ENCODE measurements at places on chromosomes 4 and X.

- DNase-seq: no peak
These were observed 46.2 kb downstream of the SLC9A7 start for GRCh38 chrX:46712764-46713163.

- no peak for DNase-seq
These were observed 612.5 kb upstream of the TECRL start for GRCh38 chr4:65021737-65022136.

- DNase-seq: no peak
These were observed 39.9 kb downstream of the RAB40AL start for GRCh38 chrX:102976793-102977495.

DNA sequence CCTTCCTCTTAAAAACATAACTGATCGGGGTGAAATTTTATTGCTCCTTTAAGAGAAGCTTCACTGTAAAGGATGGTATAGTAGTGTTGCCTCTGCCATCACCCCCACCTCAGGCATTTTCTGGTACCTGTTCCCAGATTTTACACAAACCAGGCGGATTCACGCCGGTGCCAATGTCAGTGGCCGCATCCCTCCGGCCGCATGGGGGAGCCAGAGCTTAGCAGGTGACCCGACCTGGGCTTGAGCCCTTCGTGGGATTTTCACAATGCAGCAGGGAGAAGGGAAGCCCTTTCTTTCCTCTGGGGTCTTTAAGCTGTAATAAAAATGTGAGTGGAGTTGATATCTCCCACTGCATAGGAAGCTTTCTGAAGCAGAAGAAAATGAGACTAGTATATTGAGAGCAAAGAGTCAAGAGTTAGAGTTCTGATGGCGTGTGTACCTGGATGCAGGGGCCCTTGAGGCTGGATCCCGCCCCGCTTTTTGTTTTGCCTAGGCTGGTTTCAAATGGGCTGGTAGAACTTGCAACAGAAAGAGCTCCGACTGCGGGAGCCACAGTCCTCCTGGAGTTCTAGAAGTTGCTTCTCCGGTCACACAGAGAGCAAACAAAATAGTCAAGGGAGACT lies 59.4 kb downstream of the POLR2B start:
- no peak for DNase-seq

DNA sequence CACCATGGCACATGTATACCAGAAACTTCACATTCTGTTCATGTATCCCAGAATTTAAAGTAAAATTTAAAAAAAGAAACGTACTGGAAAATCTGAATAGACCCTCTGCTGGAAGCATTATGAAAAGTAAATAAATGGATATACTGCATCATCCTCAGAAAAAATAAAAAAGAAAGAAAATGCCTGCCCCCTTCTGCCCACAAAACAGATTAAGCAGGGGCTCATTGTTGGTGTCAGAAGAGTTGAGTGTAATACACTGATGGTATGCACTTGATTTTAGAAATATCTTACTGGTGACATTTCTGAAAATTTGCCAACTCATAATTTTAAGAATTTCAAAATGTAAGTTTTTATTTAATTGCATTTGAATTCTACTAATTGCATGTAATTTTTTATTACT lies 77.8 kb downstream of the LRP2BP start:
- no peak for DNase-seq

DNA sequence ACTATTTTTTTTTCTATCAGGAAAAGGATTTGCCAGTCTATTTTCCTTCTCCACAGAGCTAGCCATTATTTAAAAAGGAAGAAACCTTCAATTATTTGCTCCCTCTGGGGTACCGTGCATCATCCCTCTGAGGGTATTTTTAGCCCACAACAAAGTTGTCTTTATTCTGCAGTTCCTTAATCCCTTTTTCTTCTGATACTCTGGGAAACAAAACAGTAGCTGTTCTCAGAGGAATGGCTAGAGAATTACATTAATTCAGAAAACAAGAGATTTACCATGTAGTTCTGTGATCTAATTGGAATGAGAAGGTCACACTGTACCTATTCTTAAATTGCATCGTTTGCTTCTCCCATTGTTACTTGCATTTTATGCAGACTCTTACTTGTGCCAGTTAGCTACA lies 1056.7 kb downstream of the STIM2 start:
- DNase-seq: no peak

- DNase-seq: no peak
These were observed 91.6 kb upstream of the NLRP2B start for GRCh38 chrX:57771689-57772088.

- DNase-seq: no peak
These were observed 13.4 kb upstream of the DHRSX start for GRCh38 chrX:2514131-2514530.

DNA sequence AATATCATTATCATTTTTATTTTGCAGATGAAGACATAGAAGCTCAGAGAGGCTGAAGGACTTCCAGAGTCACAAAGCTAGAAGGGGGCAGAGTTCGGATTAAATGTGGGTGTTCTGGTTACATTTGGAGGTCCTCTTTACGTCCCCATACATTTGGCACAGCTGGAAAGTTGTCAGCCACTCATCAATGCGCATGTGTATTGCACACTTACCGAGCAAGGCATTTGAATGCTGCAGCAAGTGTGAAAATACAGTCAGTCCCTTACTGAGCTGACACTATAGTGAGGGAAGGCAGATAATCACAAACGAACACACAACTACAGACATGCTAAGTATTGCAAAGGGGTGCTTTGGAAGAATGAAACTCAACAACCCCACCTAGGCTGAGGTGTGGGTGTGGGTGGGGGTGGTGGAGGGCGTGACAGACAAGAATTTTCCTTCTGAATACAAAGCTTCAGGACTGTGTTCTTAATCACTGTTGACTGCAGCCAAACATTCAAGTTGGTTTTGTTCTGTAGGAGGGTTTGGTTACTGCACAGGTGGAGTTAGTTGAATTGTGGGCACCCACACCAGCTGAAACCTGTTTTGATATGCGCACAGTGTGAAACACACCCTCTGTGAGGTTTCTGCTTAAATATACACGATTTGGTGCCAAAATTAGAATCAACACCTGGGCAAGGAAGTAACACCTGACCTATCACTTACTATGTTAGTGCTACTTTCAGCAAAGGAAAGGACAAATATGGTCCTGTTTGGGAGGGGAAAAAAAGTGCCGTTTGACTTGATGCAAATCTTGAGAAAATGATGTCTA lies 72.4 kb downstream of the COQ2 start:
- no peak for DNase-seq

GRCh38 chr4:53424280-53424679 lies 46.8 kb downstream of the FIP1L1 start:
- no peak for DNase-seq

- DNase-seq: no peak
These were observed 65.2 kb downstream of the TRIM2 start for GRCh38 chr4:153269218-153269990.

GRCh38 chrX:154039577-154039976 lies 19.9 kb upstream of the IRAK1 start:
- DNase-seq: no peak

DNA sequence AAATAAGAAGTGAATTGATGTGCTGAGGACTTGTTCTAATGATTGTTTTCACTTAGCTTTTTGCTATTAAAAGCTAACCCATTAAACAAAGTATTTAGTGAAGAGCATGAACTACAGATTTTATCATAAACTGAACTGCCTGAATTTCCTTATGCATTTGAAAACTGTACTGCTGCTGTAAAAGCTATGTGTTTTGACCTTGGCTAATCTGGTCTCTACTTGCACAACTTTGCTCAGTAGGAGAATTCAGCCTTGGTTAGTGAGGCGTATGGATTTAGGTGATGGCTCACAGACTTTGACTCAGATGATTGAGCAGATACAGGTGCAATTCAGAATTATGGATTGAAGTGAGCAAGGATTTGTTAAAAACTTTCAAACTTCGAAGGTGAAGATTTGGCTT lies 38.7 kb upstream of the FAT1 start:
- DNase-seq: no peak

DNA sequence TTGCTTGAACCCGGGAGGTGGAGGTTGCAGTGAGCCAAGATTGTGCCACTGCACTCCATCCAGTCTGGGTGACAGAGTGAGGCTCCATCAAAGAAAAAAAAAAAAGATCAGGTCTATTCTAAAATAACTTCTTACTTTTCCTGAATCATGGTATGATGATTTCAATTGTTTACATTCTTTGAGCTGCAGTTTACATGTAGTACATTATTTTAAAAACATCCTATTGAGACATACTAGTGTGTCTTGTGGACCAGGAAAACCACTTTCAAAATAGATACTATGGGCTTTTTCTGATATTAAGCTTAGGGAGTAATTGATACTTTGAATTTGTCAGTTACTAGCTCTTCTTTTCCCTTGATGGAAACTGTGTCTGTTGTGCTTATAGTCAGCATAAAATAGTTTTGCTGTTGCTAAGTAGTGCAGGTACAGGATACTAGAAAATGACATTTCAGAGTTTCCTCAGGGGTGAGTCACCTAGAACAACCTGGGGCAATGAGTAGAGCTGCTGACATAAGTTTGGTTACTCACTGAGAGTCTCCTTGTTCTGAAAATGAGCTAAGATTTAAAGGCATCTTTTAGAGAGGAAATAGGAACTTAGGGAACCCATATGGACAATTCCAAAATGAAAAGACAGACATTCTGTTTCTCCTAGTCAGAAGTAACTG lies 53.2 kb upstream of the C4orf54 start:
- DNase-seq: no peak

DNA sequence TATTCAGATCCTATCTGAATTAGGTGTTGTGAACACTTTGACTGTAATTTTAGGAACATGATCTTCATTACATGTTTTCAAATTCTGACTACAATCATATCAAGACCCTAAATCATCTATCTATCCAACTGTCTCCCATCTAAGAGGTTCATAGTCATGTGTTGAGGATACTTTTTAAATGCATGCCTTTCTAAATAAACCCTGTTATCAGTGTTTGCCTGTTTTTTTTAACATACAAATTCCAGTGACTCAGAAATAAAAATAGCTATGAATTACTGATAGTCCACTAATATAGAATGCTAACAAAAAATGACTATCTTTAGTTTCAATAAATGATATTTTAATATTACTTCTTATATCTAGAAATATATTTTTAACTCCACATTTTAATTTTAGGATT lies 8.0 kb downstream of the RAB28 start:
- no peak for DNase-seq

GRCh38 chr4:971666-972500 lies 1.5 kb downstream of the DGKQ start:
- DNase-seq: no peak

- DNase-seq: no peak
These were observed 12.7 kb downstream of the MSANTD1 start for GRCh38 chr4:3261411-3262207.

DNA sequence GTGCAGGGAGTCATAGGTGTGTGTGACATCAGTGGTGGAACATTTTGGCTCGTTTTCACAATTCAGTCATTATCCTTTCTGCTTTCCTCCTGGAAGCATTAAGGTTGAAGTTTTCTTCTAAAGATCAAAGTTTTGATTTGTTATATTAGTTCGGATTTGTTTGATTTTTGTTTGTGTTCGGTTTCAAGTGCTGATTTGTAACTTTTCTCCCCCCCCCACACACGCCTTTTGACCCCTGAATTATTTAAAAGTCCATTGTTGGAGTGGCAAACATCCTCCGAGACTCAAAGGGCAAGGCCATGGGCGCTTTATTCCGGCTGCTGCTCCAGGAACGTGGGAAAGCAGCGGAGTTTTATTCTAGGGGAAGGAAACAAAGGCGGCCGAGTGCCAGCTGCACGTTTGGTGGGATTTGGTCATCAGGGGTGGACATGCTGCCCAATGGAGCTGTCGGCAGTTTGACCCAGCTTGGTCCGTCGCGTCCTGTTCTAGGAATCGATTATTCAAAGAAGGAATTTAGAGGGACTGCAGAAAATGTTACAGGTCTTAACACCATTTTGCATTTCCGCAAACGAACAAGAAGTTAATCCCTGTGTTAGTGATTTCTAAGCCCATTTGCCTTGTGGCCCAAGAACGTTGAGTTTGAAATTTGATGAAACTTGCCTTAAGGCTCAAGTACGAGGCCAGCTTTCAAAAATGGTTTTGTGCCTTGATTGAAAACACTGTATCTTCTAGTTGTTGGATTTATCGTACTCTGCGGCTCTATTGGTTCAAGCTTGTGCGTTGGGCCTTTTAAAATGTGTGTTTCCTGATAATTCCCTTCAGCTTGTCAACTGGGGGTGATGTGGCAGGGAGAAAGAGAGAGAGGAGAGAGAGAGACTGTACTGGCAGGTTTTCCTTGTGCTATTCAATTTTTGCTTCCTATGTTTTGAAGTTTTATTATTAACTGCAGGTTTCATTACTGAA lies 565 bp upstream of the ZNF41 start:
- DNase-seq: no peak

GRCh38 chr4:8248091-8248490 lies 21.5 kb upstream of the HTRA3 start:
- no peak for DNase-seq

DNA sequence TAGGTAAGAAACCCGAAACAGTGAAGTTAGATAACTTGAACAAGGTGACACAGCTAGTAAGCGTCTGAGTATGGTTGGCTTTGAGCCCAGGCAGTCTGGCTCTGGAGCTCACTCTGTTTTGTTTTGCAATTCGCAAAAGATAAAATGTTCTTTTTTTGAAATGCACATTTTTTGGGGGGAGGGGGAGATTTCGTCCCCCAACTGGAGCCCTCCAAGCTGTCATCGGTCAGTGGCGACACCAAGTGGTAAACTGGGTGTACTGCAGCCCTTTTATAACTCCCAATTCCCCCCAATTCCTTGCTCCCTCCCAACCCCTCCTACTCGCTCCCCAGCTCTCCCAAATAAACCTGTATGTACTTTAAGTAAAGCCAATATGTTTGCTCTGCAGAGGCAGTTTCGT lies 2.8 kb upstream of the CLCN5 start:
- DNase-seq: no peak

- DNase-seq: no peak
These were observed 8.6 kb upstream of the INTU start for GRCh38 chr4:127624173-127624572.

GRCh38 chrX:153628129-153628528 lies 18.9 kb upstream of the DUSP9 start:
- DNase-seq: no peak

DNA sequence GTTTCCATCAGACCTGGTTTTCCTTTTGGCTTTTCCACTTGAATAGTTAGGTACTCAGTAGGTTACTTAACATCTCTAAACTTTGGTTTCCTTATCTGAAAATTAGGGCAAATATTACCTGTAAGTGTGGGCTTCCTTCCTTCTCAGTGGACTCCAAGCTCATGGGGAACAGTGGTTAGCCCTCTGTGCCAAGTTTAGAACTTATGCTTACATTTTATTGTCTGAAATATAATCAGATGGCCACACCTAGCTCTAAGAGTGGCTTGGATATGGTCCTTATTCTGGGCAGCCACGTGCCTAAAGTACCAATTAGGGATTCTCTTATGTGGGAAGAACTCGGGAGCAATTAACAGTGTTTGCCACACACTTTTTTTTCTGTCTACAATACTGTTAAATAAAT lies 133.9 kb downstream of the UCHL1 start:
- no peak for DNase-seq

DNA sequence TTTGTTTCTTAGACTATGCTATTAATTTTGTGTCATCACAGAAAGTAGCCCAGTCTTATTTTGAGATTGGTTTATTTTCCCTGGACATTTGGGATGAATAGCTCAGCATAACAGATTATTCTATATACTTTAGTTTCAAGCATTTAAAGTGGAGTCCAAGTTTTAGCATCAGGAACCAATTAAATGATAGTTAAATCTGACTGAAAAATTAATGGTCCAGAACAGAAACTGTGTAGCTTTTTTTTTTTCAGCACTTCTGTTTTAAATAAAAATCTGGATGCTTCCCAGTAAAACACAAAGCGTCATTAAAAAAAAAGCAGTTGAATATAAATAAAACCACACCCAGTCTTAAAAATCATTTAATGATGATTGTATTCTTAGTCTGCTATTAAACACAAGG lies 59.4 kb upstream of the PITX2 start:
- DNase-seq: no peak

- DNase-seq: peak; percentile 14
These were observed 232.7 kb downstream of the ARHGAP24 start for GRCh38 chr4:85707611-85708010.
